ENCODE measurements at places on chromosomes 1 and 21. TPM values are rescaled to one million over a fixed set of nuclear protein-coding genes. Genes with fewer than 3 reads are reported as not detected.

Gene CFAP107
- total RNA-seq = 5.2 TPM

Gene FNDC5
- 1.3 TPM for total RNA-seq

Gene CTSE
- total RNA-seq = 117 TPM

Gene EPHB2
- 4.4 TPM for total RNA-seq

Gene TNFSF4
- 1.5 TPM for total RNA-seq

Gene DNAJC11
- 40.6 TPM for total RNA-seq

Gene LPAR3
- 1.5 TPM for total RNA-seq

Gene NHLH1
- total RNA-seq = not detected

Gene OR2T2
- total RNA-seq = not detected

DNA sequence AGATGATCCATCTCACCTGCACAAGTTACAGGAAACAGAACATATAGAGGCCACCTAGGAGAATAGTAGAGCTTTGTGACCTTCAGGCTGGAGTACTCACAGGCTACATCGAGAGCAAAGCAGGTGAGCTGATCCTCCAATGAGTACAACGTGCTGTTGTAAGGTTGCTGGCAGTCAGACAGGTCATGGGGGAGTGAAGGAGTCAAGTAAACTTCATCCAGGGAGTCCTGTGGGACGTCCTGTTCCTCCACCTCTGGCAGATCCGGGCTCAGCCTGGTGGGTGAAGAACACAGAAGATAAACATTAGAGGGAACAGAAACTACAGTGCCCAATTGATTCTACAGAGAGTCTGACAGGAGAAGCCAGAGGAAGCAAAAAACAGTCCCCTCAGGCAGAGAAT lies 62.5 kb downstream of the PRKAB2 start:
- H3K4me1 ChIP-seq = no peaks in the 10 kb centered on the region
- H3K4me3 ChIP-seq = no peak overlapping the region
- H3K27ac ChIP-seq = no peak overlapping the region

GRCh38 chr1:15417059-15417934 lies 7.6 kb downstream of the EFHD2 start:
- H3K27me3 ChIP-seq = no peaks in the 10 kb centered on the region
- no peak overlapping the region for H3K4me3 ChIP-seq
- H3K36me3 ChIP-seq = no peaks in the 10 kb centered on the region
- peak overlapping the region; percentile 64 for H3K27ac ChIP-seq

DNA sequence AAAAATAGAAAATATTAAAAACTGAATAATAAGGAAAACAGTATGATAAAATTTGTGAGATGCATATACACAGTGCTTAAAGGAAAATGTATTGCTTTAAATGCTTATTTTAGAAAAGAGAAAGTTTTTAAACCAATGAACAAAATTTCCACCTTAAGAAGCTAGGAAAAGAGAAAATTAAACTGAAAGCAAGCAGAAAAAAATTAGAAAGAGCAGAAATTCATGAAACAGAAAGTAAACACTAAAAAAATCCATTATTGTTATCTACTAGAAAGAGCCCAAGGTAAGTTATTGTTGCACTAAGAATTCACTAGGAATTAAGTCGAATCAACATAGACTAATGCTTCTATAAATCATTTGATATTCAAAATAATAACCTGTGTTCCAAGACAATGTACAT lies 67.7 kb downstream of the PIK3R3 start:
- H3K4me3 ChIP-seq = no peak overlapping the region
- peaks cover 11% of the 10 kb centered on the region for H3K4me1 ChIP-seq
- H3K27ac ChIP-seq = no peak overlapping the region
- no peaks in the 10 kb centered on the region for H3K27me3 ChIP-seq
- DNase-seq = no peak

DNA sequence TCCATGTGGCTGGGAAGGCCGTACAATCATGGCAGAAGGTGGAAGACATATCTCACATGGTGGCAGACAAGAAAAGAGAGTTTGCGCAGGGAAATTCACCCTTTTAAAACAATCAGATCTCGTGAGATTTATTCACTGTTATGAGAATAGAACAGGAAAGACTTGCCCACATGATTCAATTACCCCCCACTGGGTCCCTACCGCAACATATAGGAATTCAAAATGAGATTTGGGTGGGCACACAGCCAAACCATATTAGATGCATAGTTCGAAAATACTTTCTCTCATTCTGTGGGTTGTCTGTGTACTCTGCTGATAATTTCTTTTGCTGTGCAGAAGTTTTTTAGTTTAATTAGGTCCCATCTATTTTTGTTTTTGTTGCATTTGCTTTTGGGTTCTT lies 990.3 kb downstream of the PLA2G4A start:
- no peaks in the 10 kb centered on the region for H3K36me3 ChIP-seq
- H3K4me3 ChIP-seq = no peak overlapping the region
- DNase-seq = no peak
- H3K27ac ChIP-seq = no peak overlapping the region
- no peaks in the 10 kb centered on the region for H3K27me3 ChIP-seq
- no peaks in the 10 kb centered on the region for H3K4me1 ChIP-seq

- no peaks in the 10 kb centered on the region for H3K27me3 ChIP-seq
- H3K4me1 ChIP-seq = peaks cover 23% of the 10 kb centered on the region
- no peak overlapping the region for H3K27ac ChIP-seq
- no peaks in the 10 kb centered on the region for H3K36me3 ChIP-seq
- H3K4me3 ChIP-seq = no peak overlapping the region
Measured at GRCh38 chr1:12127206-12127810, 39.5 kb upstream of the TNFRSF1B start.

DNA sequence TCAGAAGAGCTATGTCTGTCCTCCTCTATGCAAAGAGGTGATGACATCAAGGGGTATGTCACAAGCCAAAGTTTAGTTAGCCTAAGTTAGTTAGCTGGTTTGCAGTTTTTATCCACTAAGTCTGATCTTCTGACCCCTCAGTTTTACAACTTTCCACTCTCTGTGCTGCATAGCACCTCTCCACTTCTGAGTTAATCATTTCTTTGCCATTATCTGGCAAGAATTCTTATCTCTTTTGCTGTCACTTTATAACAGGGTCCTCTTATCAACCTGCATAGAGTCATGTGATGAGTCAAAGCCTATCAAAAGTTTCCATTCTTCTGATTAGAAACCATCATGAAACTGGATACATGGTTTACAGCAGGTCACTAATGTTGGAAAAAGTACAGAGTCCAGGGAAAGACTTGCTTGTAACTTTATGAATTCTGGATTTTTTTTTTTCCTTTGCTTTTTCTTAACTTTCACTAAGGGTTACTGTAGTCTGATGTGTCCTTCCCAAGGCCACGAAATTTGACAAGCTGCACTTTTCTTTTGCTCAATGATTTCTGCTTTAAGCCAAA lies at the start of gene NR5A2:
Gene NR5A2 (plus strand): TSS at position 447 of the 560 bp plus-strand sequence. CDS start 138 bp downstream, outside the sequence.
- peaks cover 7% of the 10 kb centered on the region for H3K4me1 ChIP-seq
- no peaks in the 10 kb centered on the region for H3K36me3 ChIP-seq
- H3K27me3 ChIP-seq = peaks cover 17% of the 10 kb centered on the region

DNA sequence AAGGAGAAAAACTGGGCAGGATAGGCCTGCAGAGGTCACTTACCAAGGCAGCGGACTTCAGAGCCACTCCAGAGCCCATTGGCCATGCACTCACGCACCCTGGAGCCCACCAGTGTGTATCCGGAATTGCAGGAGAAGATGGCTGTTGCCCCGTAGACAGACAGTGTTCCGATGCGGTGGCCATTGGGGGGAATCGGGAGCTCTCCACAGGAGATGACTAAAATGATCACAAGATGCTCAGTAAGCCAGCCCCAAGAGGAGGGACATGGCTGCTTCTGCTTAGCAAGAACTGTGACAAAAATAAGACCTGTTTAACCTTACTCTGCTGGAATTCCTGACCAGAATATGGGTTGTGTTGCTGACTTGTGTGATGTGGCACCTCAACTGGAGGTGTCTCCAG lies 96.9 kb downstream of the ZSCAN20 start:
- no peaks in the 10 kb centered on the region for H3K36me3 ChIP-seq
- H3K4me3 ChIP-seq = no peak overlapping the region
- H3K4me1 ChIP-seq = no peaks in the 10 kb centered on the region
- no peaks in the 10 kb centered on the region for H3K27me3 ChIP-seq
- no peak overlapping the region for H3K27ac ChIP-seq

DNA sequence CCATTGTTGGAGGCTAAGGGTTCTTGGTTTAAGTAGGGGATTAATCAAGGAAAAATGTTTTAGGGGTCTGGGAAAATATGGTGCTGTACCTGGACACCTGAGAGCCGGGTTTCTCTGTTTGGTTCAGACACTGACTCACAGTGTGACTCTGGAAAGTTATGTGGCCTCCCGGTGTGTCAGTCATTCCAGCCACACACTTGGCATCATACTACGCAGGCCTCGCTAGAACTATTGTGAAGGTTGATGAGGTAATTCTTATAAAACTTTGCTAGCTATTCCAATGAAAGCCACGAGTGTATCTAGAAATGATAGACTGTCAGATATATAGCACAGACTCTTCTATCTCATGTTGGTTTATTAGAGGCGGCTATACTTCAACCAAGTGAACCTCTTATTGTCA lies 4.8 kb upstream of the CAMSAP2 start:
- no peaks in the 10 kb centered on the region for H3K36me3 ChIP-seq
- H3K4me3 ChIP-seq = no peak overlapping the region
- peaks cover 6% of the 10 kb centered on the region for H3K4me1 ChIP-seq
- no peak overlapping the region for H3K27ac ChIP-seq

DNA sequence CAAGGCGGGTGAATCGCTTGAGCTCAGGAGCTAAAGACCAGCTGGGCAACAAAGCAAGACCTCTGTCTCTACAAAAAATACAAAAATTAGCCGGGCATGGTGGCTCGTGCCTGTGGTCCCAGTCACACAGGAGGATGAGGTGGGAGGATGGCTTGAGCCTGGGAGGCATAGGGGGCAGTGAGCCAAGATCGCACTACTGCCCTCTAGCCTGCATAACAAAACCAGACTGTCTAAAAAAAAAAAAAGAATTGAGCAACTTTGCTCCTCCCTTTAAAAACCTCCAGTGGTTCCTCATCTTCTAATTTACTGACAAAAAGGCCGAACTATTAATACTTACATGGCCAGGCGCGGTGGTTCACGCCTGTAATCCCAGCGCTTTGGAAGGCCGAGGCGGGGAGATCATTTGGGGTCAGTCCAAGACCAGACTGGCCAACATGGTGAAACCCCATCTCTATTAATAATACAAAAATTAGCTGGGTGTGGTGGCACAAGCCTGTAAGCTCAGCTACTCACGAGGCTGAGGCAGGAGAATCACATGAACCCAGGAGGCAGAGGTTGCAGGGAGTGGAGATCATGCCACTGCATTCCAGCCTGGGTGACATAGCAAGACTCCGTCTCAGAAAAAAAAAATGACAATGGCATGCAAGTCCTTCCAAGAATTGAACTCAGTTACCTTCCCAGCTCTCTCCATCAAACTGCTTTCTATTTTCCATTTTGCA lies 4.4 kb downstream of the ACBD3 start:
- H3K4me1 ChIP-seq = peaks cover 39% of the 10 kb centered on the region
- no peaks in the 10 kb centered on the region for H3K36me3 ChIP-seq
- H3K27ac ChIP-seq = peak overlapping the region; percentile 26
- DNase-seq = no peak
- H3K27me3 ChIP-seq = no peaks in the 10 kb centered on the region

GRCh38 chr1:152020849-152021248 lies 16.0 kb downstream of the S100A11 start:
- H3K4me3 ChIP-seq = no peak overlapping the region
- H3K4me1 ChIP-seq = no peaks in the 10 kb centered on the region
- no peaks in the 10 kb centered on the region for H3K27me3 ChIP-seq
- no peaks in the 10 kb centered on the region for H3K36me3 ChIP-seq
- no peak for DNase-seq

Measured in upper lobe of left lung (tissue), 6 donors.